Posterior vena cava (tissue), 2 donors: ENCODE measurements at places on chromosomes 4 and X. TPM values are rescaled to one million over a fixed set of nuclear protein-coding genes. Genes with fewer than 3 reads are reported as not detected.

DNA sequence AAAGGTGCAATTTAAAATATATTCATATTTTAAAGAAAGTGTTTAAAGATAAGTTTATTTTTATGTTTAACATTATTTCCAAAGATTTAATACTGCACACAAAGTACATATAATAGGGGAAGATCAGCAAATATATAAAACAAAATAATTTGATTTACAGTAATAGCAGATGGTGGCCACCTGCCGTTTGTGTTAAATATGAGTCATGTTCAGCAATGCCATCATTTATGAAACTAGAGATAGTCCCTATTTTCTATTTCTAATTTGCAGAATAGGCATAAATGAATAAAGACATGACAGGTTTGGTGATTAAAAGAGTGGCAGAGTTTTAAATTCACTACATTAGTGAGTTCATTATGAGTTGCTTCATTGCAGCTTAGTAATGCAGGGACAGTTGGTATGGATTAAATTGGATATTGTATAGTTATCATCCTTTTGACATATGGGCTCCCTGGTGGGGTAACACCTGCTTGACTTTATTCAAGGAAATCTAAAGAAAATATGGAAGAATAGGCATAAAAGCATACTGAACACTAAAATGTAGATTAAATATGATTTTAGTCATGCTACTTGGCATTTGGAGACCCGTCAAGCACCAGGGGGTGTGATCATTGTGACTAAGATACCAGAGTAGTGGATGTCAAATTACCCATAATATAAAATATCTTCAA lies 78.8 kb upstream of the BANK1 start:
- DNase-seq, result no peak

GRCh38 chrX:44914532-44915198 lies 41.7 kb downstream of the KDM6A start:
- DNase-seq, result no peak

GRCh38 chr4:166822386-166822785 lies 411.9 kb downstream of the SPOCK3 start:
- DNase-seq, result no peak

DNA sequence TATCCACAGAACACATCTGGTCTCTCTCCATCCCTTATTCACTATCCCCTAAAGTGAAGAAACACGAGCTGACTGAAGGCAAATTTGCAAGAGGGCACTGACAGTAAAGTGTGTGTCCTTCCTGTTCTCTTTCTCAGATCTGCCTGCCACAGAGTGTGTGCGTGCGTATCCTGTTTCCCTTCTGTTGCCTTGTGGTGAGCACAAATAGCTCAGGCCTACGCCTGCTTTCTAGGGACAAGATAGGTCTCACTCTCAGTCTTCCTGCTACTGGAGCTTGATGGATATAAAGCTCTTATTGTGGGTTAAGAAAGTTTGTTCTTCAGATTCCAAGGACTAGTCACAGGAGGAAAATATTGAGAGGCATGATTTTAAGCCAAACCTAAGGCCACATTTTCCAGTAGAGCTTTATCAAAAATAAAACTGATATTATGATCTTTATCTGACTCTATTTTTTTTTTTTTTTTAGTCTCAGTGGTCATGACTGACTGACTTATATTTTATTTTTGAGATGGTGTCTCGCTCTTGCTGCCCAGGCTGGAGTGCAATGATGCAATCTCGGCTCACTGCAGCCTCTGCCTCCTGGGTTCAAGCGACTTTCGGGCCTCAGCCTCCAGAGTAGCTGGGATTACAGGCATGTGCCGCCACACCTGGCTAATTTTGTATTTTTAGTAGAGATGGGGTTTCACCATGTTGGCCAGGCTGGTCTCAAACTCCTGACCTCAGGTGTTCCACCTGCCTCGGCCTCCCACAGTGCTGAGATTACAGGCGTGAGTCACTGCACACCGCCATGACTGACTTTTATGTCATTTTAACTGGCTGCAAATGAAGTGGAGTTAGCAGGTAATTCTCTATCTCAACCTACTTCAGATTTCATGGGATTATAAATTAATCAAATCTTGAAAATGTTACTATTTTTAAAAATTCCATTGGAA lies 140.3 kb upstream of the SH3RF1 start:
- no peak for DNase-seq

The RIBC1 gene
- 0.56 TPM for total RNA-seq

The UGT2B17 gene
- not detected for total RNA-seq

The FOXP3 gene
- not detected for total RNA-seq

The HOPX gene
- 63.5 TPM for total RNA-seq

The NPNT gene
- total RNA-seq, result 106 TPM

The NWD2 gene
- total RNA-seq, result not detected

The PAK3 gene
- total RNA-seq, result 11.4 TPM

The TLR8 gene
- 1.3 TPM for total RNA-seq
